Naive B cell (primary cell): ENCODE measurements at places on chromosomes 1 and 21. TPM values are rescaled to one million over a fixed set of nuclear protein-coding genes. Genes with fewer than 3 reads are reported as not detected.

DCDC2B gene
- polyA plus RNA-seq: not detected

DNA sequence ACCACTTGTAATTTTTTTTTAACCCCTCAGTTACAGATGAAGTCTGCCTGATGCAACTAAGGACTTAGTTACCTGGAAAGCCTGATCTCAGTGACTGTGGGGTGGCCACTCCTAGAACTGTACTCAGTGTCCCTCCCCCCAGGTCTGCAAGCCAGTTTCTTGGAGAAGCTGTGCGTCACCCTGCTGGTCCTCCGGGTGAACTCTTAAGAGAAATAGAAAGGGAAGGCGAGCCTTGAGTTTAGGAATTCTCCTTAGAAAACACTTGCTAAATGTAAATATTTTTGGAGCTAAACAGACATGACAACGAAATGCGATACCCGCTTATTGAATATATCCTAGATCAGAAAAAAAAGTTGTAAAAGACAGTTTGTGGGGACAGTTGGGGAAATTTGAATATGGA, 730 bp downstream of the SLC16A4 start:
- no peak overlapping the region for H3K4me3 ChIP-seq
- no peaks in the 10 kb centered on the region for H3K27me3 ChIP-seq
- H3K36me3 ChIP-seq: peaks cover 12% of the 10 kb centered on the region
- DNase-seq: no peak

C8B gene
- not detected for polyA plus RNA-seq

FAM72B gene
- polyA plus RNA-seq: not detected

- no peaks in the 10 kb centered on the region for H3K4me1 ChIP-seq
- H3K27me3 ChIP-seq: no peaks in the 10 kb centered on the region
- no peaks in the 10 kb centered on the region for H3K36me3 ChIP-seq
- DNase-seq: no peak
- no peak overlapping the region for H3K27ac ChIP-seq
These were observed 409.6 kb upstream of the ZRANB2 start for GRCh38 chr1:71490432-71490831.

TMEM240 gene
- polyA plus RNA-seq: not detected

- peaks cover 33% of the 10 kb centered on the region for H3K27me3 ChIP-seq
- H3K4me1 ChIP-seq: no peaks in the 10 kb centered on the region
- no peaks in the 10 kb centered on the region for H3K36me3 ChIP-seq
- no peak for DNase-seq
- H3K27ac ChIP-seq: no peak overlapping the region
These were observed 820 bp upstream of the KRTAP10-1 start for GRCh38 chr21:44540741-44541288.

DNA sequence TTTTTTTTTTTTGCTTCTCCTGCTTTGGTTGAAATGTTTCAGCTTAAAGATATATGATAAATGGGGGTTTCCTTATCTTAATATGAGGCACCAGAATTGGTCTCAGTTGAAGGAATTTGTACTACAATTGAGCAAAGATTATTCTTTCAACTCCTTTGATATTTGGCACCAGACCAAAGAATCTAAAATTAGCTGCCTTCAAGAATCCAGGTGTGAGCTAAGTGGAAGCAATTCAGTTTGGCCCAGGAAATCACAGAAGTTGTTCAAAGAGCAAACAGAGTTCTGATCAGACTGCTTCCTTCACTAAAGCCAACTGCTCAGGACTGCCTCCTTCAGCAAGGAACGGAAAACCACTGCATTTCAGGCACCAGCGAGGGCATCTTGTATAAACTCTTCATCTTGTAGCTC, 68.3 kb upstream of the BCAR3 start:
- peaks cover 16% of the 10 kb centered on the region for H3K36me3 ChIP-seq
- peak overlapping the region; percentile 96 for H3K27ac ChIP-seq
- no peaks in the 10 kb centered on the region for H3K27me3 ChIP-seq
- peak overlapping the region; percentile 87 for H3K4me3 ChIP-seq
- peaks cover 67% of the 10 kb centered on the region for H3K4me1 ChIP-seq

DNA sequence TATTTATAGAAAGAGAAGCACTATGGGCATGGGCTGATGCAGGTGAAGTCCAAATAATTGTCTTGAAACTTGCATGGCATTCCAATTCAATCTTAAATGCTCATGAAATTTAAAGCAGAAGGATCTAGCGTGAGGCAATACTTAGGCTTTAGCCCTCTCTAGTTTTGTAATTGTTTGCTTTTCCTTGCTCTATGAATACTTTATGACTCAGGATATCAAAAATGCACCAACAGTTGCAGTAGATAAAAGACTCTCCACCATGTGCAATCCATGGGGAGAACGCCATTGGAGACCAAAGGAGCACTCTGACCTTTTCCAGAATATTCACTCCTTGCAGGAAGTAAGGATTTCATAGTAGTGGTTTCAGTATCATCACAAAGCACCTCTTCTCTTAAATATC, 436.4 kb downstream of the LRRIQ3 start:
- no peaks in the 10 kb centered on the region for H3K27me3 ChIP-seq
- H3K4me1 ChIP-seq: no peaks in the 10 kb centered on the region
- H3K4me3 ChIP-seq: no peak overlapping the region
- no peaks in the 10 kb centered on the region for H3K36me3 ChIP-seq
- no peak overlapping the region for H3K27ac ChIP-seq

DNA sequence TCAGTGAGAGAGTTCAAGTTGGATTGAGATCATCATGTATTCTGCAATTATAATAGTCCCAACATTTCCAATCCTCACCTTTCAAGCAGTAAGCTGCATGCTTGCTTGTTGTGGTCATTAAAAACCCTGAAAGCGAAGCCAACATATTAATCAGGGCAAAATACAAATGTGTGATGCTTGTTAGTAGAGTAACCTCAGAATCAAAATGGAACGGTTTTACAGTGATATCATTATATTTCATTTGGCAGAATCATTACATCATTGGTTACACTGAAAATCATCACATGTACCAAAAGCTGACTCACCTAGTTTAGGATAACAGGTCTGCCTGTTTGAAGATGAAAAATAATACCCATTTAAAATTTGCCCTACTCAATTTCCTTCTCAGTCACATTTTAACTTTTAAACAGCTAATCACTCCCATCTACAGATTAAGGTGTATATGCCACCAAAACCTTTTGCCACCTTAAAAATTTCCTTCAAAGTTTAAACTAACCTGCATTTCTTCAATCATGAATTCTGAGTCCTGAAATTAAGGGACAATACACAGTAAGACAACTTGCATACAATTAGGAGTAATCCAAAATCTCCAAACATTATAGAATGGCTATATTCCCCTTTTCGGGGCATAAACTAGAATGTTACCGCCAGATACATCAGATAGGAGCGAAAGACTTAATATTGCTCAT, 3.5 kb downstream of the GAS5 start:
- no peaks in the 10 kb centered on the region for H3K27me3 ChIP-seq
- no peak for DNase-seq
- H3K4me3 ChIP-seq: no peak overlapping the region
- peaks cover 22% of the 10 kb centered on the region for H3K36me3 ChIP-seq
- H3K27ac ChIP-seq: no peak overlapping the region
- peaks cover 39% of the 10 kb centered on the region for H3K4me1 ChIP-seq

- no peak overlapping the region for H3K4me3 ChIP-seq
- H3K27me3 ChIP-seq: no peaks in the 10 kb centered on the region
These were observed 316.0 kb downstream of the VAV3 start for GRCh38 chr1:107649023-107649422.

DNA sequence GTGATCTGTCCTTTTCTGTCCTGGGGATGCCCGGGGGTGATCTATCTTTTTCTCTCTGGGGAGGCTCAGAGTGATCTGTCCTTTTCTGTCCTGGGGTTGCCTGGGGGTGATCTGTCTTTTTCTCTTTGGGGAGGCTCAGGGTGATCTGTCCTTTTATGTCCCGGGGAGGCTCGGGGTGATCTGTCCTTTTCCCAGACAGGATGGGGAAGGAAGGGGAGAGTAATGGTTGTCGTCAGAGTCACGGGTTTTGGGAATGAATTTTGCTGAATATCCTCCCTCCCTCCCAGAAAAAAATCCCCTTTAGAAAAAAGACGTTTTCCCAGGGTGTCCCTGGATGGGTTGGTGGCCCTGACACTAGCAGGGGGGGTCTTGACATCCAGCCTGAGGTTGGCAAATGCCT, 91.5 kb downstream of the ARHGEF10L start:
- H3K36me3 ChIP-seq: no peaks in the 10 kb centered on the region
- H3K27me3 ChIP-seq: no peaks in the 10 kb centered on the region
- H3K4me1 ChIP-seq: peaks cover 10% of the 10 kb centered on the region
- H3K4me3 ChIP-seq: no peak overlapping the region
- peak overlapping the region; percentile 38 for H3K27ac ChIP-seq

GOLT1A gene
- polyA plus RNA-seq: not detected

GRCh38 chr1:32056598-32056997, 16.1 kb upstream of the TMEM39B start:
- peaks cover 17% of the 10 kb centered on the region for H3K36me3 ChIP-seq
- no peak overlapping the region for H3K4me3 ChIP-seq
- H3K4me1 ChIP-seq: peaks cover 5% of the 10 kb centered on the region
- DNase-seq: no peak

SPRR2G gene
- not detected for polyA plus RNA-seq

- peaks cover 56% of the 10 kb centered on the region for H3K36me3 ChIP-seq
- H3K27me3 ChIP-seq: no peaks in the 10 kb centered on the region
- H3K4me1 ChIP-seq: no peaks in the 10 kb centered on the region
- H3K4me3 ChIP-seq: no peak overlapping the region
- no peak overlapping the region for H3K27ac ChIP-seq
These were observed 77.0 kb downstream of the IARS2 start for GRCh38 chr1:220170836-220171526.

DNA sequence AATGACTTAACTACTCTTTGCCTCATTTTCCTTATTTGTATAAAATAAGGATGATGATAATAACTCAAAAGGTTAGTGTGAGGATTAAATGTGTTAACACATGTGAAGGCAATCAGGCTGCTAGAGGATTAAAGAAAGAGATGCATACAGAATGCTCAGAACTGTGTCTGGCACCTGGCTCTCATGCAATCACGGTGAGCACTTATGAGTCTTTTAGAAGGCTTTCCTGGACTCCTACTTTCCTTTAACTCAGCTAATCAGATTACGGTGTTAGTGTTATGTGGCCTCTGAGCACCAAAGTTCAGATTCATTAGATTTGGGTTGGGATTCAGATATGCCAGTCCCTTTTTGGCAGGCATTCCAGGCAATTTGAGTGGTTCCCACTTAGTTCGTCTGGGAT, 311.6 kb upstream of the USP24 start:
- no peaks in the 10 kb centered on the region for H3K4me1 ChIP-seq
- H3K36me3 ChIP-seq: no peaks in the 10 kb centered on the region
- no peak for DNase-seq

SLC35F3 gene
- polyA plus RNA-seq: not detected

- H3K27me3 ChIP-seq: peaks cover 36% of the 10 kb centered on the region
- no peak overlapping the region for H3K27ac ChIP-seq
- peaks cover 11% of the 10 kb centered on the region for H3K4me1 ChIP-seq
- no peak for DNase-seq
These were observed 98.9 kb upstream of the COL6A1 start for GRCh38 chr21:45882645-45883044.

GRCh38 chr1:155017946-155018316, 15.3 kb downstream of the ZBTB7B start:
- no peak for DNase-seq
- peak overlapping the region; percentile 93 for H3K27ac ChIP-seq
- H3K4me1 ChIP-seq: peaks cover 60% of the 10 kb centered on the region
- no peaks in the 10 kb centered on the region for H3K36me3 ChIP-seq

DNA sequence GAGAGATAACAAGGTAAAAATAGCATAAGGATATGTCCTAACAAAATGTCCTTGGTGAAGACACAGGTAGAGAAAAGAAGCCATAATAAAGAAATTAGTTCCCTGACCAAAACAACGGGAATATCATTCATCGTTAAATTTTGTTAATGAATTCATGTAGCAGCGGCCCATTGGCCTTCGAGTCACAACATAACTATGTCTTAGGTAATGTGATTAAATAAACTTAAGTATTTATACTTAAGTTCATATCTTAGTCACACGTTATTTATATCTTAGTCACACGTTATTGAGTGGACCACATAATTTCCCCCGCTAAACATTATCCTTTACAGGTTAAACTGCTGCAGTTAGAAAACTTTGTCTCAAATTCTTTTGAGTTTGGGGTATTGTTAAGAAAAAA, 1.2 kb downstream of the NEXN start:
- no peak overlapping the region for H3K27ac ChIP-seq
- H3K27me3 ChIP-seq: peaks cover 18% of the 10 kb centered on the region
- H3K4me3 ChIP-seq: no peak overlapping the region
- no peak for DNase-seq
- peaks cover 15% of the 10 kb centered on the region for H3K36me3 ChIP-seq

- H3K27me3 ChIP-seq: peaks cover 22% of the 10 kb centered on the region
- no peak overlapping the region for H3K4me3 ChIP-seq
- H3K36me3 ChIP-seq: no peaks in the 10 kb centered on the region
- H3K4me1 ChIP-seq: no peaks in the 10 kb centered on the region
- DNase-seq: no peak
These were observed 98.3 kb downstream of the ABCA4 start for GRCh38 chr1:94022471-94023189.

GRCh38 chr1:61742620-61743430, 545 bp downstream of the PATJ start:
- H3K27me3 ChIP-seq: no peaks in the 10 kb centered on the region
- no peak for DNase-seq
- H3K4me1 ChIP-seq: peaks cover 15% of the 10 kb centered on the region
- H3K36me3 ChIP-seq: no peaks in the 10 kb centered on the region
- H3K27ac ChIP-seq: peak overlapping the region; percentile 62
- H3K4me3 ChIP-seq: peak overlapping the region; percentile 94

DNA sequence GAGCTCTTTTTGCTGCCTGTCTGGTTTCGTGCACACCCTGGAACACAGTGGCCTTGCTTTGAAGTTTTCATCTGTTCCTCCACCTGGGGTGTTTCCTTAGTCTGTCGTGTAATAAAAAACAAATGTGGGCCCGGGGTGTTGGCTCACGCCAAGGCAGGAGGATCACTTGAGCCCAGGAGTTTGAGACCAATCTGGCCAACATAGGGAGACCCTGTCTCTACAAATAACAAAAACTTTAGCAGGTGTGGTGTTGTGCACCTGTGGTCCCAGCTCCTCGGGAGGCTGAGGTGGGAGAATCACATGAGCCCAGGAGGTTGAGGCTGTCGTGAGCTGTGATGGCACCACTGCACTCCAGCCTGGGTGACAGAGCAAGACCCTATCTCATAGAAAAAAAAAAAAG, 4.5 kb downstream of the NCMAP start:
- no peak for DNase-seq
- H3K27me3 ChIP-seq: peaks cover 40% of the 10 kb centered on the region
- no peaks in the 10 kb centered on the region for H3K36me3 ChIP-seq
- no peak overlapping the region for H3K27ac ChIP-seq
- no peak overlapping the region for H3K4me3 ChIP-seq

CNIH4 gene
- polyA plus RNA-seq: 32.6 TPM

DNA sequence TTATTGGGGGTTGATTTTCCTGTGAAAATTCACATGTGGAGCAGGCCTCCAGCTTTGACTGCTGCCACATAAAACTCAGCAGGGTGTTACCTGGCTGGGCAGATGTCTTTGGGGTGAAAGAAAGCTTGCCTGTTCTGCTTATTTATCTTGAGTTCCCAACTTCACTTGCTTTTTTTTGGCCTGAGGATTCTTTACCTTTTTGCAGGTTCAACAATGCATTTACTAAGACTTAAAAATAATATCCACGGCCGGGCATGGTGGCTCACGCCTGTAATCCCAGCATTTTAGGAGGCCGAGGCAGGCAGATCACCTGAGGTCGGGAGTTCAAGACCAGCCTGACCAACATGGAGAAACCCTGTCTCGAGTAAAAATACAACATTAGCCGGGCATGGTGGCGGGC, 509.1 kb downstream of the KIF26B start:
- H3K27me3 ChIP-seq: no peaks in the 10 kb centered on the region
- H3K27ac ChIP-seq: no peak overlapping the region
- no peaks in the 10 kb centered on the region for H3K4me1 ChIP-seq
- H3K36me3 ChIP-seq: no peaks in the 10 kb centered on the region
- H3K4me3 ChIP-seq: no peak overlapping the region
- no peak for DNase-seq

GRCh38 chr1:97364086-97364485, 556.7 kb downstream of the DPYD start:
- H3K4me1 ChIP-seq: no peaks in the 10 kb centered on the region
- no peak overlapping the region for H3K4me3 ChIP-seq
- H3K36me3 ChIP-seq: peaks cover 22% of the 10 kb centered on the region
- DNase-seq: no peak
